ENCODE measurements at places on chromosomes 7 and 10.

DNA sequence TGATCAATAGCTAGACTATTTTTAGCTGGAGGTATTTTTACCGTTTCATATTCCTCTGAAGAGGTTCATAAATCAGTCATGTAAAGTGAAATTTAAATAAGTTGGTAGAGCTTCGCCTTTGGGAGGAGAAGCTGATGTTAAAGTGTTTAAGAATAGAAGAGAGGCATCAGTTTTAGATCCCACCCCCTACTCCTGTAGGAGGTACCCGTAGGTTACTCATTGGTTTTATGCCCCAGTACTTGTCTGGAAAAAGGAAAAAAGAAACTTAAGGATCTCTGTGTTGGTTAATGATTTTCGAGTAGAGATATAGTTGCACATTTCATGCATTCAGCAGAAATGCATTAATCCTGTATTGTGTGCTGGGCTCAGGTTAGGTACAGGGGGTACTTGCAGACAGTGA is 8.7 kb downstream of the ZNF365 start:
- DNase-seq = no peak

DNA sequence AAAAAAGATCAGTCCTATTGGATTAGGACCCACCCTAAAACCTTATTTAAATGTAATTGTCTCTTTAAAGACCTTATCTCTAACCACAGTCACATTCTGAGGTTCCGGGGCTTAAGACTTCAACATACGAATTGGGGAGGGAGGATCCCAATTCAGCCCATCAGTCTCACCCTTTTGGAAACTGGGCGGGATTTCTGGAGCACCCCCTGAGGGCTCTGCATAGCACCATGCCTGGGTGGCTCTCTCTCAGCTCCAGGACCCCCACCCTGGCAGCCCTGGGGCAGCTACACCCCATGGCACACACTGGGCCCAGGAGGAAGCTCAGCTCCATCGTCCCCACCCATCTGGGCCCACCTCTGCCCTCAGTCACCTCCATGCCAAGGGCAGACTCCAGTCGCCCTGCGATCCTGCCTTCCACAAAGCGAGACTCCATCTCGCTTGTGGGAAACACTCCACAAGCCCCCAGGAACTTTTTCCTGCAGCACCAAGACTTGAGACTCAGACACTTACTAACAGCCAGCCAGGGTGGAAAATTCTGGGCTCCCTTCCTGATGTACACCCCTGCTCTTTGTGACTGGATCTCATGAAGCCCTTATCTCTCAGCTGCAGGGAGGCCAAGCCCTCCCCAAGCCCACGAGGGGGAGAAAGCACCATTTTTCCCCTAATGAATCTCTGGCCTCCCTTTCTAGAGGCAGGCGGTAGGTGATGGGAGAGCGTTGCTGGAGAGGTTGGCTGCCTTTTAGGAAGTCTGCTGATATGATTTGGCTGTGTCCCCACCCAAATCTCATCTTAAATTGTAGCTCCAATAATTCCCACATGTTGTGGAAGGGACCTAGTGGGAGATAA is 90.8 kb upstream of the KDM7A start:
- no peak for DNase-seq

DNA sequence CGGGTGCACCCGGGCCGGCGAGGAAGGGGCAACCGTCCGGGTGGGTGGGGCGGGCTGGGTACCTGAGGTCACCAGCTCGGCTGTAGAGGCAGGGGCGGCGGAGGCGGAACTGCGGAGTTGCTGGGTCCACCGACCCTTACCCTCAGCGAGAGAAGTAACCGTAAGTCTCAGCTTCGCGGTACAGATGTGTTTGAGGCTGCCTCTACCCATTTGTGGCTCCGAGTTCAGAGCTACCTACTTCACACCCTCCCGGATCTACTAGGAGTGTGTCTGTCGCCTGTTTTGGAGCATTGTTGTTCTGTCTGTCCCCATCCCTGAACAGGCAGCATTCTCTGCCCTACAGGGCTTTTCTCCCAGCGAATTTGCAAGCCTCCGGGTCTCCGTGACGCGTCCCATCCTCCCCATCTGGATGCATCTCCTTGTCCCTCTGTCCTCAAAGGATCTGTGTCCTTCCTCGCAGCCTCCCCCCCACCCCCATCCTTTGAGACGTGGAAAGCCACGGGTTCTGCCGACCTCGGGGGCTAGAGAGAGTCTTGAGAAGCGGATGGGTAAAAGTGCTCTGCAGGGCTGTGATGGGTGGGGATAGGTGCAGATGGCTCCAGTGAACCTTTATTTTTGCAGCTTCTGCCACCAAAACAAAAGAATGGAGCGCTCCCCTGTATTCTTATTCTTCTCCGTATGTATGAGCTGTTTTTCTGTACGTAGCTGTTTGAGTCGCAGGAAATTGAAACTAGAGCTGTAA is 757 bp downstream of the ANKIB1 start:
- DNase-seq = peak; percentile 1

DNA sequence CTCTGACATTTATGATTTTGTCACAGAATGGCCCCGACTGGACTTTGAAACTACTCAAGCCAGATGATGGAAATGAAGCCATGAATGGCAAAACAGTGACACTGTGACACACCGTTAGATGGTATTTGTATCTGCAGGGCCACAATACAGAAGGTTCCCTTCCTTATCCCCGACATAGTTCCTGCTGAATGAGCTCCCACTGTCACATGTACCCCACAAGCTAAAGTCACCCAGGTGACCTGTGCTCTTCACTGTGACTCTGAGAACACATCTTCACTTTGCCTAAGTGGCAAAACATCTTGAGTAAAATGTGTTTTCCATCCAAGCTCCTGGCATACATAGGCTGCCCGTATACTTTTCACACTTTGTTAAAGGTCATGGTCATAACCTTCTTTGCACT is 89.5 kb downstream of the LSM5 start:
- DNase-seq = no peak

DNA sequence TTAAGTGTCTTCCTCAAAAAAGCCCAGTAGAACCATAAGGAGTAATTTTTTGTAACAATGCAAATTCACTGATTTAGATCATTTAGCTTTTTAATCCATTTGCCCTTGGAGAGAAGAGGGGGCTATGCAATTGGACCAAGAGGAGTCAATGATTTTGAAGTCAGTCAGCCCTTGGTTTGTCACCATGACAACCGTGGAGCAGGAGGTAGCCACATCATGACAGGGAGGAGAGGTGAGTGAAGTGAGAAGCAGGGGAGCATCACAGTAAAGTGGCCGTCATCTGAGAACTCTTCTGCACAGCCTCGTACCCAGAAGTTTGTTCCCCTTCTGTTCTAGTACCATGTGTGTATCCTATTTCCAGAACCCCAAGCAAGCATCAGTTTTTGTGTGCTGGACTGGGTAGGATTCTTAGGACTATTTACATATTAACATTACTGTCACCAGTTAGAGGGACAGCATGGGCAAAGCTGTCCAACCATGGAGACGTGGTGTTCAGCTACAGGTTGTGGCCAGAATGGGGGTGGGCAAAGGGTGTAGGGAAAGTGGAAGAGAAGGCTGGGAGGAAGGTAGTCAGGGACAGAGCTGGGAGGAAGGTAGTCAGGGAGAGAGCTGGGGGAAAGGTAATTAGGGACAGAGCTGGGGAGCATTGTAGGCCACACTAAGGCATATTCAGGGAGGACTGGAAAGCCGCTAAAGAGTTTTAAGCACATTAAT is 13.1 kb downstream of the UBE3C start:
- DNase-seq = no peak
